Effector memory CD4-positive, alpha-beta T cell (primary cell): ENCODE measurements at places on chromosomes 1 and 21.

- peak; percentile 40 for DNase-seq
These were observed 790 bp downstream of the RPS8 start for GRCh38 chr1:44775930-44776729.

DNA sequence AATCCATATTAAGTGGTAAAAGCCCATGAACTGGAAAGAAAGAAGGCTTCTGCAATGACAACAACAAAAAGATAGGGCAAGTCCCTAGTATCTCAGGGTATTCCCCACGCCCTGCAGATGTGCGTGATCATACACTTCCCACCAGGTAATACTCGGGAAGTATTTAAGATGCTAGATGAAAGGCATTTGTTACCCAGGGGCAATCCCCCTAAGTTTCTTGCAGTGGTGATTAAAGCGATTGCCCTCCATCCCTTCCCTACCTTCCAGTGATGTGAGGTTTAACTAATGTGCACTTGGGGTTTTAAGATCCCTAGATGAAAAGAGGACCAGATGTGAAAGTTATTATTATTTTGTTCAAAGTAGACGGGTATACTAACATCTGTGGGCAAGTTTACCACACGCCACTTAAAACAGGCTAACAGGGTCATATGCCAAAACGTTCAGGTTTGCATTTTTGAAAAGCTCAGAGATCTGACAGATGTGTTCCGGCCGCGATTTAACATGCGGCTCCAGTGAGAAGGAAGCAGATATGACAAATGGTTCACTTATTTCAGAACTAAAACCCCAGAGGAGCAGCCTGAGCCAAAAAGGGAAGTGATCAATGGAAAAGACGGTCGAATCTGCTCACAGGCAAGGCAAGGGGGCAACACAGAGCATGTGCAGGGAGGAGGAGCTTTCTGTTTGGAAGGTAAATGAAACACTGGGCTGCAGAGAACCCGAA is 17.4 kb downstream of the TIAM1 start:
- DNase-seq: no peak

DNA sequence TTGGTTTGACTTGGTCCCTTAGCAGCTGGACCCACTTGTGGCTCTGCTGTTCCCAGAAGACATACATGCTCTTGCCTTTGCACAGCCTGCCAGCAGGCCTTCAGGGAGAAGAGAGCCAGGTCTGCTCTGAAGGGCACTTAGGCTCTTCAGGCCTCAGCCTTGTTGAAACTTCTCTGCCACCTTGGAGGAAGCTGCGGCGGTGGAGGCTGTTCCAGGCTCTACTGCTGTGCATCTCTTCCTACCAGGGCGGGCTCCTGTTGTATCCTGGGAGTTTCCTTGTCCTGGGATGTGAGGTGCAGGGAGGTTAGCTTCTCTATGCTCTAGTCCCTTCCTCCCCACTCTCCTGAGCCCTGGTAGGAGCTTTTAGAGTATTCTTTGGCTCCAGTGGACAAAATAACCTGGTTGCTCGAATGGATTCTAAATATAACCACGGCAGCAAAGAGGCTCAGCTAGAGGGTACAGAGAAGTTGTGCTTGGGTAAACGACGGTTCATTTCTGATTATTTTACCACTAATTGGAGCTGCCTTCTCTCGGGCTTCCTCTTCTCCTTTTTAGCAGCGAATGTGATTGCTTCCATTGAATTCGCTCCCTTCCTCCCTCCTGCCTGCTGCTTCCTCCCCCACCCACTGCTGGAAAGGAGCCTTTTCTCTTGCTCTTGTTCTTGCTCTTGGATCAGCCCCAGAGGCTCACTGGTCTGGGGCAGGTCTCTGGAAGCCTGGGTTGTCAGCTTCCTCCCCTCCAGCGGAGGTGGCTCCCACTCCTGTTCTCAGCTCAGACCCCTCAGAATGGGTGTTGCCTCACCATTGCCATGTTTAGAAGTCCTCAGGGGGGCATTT is 126.6 kb upstream of the CACNA1E start:
- no peak for DNase-seq

- peak; percentile 34 for DNase-seq
These were observed at the start of gene IKBKE for GRCh38 chr1:206469933-206470691. Gene IKBKE (plus strand): TSS chr1:206470476. CDS start chr1:206473228, 2,752 bp downstream.

DNA sequence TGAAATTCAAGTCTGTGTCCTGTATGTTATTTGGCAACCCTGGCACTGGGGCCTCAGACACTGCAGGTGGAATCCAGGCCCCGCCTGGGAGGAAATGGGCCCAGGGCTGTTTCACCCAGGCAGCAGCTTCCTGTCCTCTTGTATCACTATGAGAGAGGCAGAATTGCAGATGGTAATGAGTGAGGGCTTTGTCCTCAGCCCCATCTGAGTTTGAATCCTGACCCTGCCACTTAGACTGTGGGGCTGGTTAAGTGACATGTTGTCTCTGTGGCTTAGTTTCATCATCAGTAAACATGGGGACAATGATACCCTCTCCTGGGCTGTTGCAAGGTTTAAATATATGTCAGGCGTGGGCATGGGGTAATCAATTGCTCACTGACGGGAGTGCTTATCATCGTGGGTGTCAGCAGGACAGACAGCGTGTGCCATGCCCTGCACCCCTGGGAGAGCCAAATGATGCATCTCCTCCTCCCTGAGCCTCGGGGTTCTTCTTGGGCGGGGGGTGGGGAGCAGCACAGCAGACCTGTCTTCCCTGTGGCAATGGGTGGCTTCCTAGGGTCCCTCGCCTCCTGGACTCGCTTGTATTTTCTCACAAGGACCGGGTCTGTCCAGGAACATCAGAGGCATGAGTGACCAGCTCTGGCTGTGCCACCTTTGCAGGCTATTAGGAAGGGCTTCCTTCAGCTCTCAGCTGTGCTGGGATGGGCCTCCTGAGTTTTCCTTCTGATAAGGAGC is 42.1 kb downstream of the ARHGEF10L start:
- DNase-seq: no peak

GRCh38 chr1:209583408-209583807 is at the start of gene CAMK1G:
Gene CAMK1G (plus strand): TSS chr1:209583714. CDS start chr1:209594984, 11,270 bp downstream.
- DNase-seq: no peak

DNA sequence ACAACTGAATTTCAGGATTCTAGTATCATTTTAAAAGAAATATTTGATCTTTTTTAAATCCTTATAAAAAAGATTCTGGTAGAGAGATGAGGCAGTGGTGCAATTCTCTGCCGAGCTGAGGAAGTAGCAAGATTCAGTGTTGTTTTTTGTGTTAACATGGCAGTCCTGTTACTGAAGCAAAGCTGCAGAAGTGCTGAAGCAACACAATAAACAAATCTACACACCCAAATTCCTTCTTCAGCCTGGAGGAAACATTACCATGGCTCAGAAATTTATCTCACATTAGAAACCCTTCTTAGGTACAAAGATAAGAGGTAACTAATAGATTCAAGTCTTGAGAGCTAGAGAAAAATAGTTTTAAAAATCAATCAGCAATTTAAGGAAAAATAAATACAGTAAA is 216.0 kb downstream of the DENND1B start:
- DNase-seq: no peak

- DNase-seq: no peak
These were observed 226.9 kb upstream of the NRIP1 start for GRCh38 chr21:15291621-15292266.

- no peak for DNase-seq
These were observed 67.4 kb upstream of the DMRTA2 start for GRCh38 chr1:50490640-50491039.

- DNase-seq: no peak
These were observed 1742.1 kb downstream of the BRINP3 start for GRCh38 chr1:188735567-188735966.

- DNase-seq: no peak
These were observed 110.2 kb upstream of the IVNS1ABP start for GRCh38 chr1:185427264-185427663.

- no peak for DNase-seq
These were observed 14.1 kb downstream of the GPR88 start for GRCh38 chr1:100552031-100552430.

GRCh38 chr1:213687832-213688231 is 299.9 kb upstream of the PROX1 start:
- DNase-seq: no peak

DNA sequence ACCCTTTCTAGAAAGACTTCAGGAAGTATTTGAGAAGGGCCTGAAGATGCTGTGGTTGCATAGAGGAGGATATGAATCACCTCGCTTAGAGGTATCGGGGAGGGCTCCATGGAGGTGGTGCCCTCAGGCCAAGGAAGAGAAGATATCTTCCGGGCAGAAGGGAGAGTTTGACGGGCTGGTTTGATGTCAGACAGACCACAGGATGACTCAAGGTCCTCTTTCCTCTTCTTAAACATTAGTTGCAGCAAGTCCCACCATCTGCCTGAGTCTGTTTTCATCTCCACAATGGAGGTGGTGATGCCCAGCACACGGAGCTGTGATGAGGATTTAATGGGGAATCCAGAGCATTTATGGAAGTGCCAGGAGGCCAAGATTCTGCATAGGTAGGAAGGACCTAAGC is 25.1 kb upstream of the RUNX3 start:
- peak; percentile 62 for DNase-seq

DNA sequence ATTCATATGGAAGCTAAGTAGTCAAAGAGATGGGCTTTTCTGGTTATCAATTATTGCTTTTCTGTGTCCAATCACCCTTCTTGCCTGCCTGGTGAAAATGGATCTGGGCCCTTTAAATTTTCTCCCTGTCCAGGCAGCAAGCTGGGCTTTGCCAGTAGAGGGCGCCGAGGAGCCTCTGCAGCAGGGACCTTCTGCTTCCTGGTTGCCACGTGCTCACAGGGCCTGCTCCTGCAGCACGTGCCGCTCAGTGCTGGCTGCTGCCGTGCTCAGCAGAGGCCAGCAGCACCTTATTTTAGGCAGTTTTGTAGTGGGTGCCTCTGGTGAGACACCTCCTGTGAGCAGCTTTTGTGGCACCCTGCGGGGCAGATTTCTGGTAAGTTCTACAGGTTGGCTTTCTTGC is 4.0 kb downstream of the ACTL8 start:
- DNase-seq: no peak
